ENCODE measurements at places on chromosomes 13 and 19. TPM values are rescaled to one million over a fixed set of nuclear protein-coding genes. Genes with fewer than 3 reads are reported as not detected.

Gene CACTIN
- total RNA-seq, result 17.7 TPM

Gene KLF1
- not detected for total RNA-seq

GRCh38 chr13:91909617-91910016, 511.2 kb downstream of the GPC5 start:
- no peak for DNase-seq

DNA sequence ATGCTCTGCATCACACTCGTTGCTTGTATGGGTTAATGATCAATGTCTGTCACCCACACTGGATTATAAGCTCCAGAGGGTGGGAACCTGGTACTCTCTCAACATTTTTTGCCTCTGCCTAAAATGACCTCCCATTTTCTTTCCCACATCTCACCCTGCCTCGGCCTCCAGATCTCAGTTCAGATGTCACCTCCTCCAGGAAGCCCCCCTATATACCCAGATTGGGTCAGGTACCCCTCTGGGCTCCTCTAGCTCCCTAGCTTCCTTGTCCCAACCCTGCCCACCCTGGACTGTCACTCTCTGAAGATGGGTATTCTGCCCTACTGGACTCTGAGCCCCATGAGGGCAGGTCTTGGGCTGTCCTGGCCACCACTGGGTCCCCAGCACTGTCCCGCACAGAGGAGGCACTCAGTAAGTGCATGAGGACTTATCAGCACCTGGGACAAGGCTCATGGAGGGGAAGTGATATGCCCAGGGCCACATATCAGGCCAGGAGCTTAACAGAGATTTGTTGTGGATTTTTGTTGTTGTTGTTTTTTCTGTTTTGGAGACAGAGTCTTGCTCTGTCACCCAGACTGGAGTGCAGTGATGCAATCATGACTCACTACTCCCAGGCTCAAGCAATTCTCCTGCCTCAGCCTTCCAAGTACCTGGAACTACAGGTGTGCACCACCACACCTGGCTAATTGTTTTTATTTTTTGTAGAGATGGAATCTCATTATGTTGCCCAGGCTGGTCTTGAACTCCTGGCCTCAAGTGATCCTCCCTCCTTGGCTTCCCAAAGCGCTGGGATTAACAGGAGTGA, 23.8 kb downstream of the PRKD2 start:
- DNase-seq, result no peak

DNA sequence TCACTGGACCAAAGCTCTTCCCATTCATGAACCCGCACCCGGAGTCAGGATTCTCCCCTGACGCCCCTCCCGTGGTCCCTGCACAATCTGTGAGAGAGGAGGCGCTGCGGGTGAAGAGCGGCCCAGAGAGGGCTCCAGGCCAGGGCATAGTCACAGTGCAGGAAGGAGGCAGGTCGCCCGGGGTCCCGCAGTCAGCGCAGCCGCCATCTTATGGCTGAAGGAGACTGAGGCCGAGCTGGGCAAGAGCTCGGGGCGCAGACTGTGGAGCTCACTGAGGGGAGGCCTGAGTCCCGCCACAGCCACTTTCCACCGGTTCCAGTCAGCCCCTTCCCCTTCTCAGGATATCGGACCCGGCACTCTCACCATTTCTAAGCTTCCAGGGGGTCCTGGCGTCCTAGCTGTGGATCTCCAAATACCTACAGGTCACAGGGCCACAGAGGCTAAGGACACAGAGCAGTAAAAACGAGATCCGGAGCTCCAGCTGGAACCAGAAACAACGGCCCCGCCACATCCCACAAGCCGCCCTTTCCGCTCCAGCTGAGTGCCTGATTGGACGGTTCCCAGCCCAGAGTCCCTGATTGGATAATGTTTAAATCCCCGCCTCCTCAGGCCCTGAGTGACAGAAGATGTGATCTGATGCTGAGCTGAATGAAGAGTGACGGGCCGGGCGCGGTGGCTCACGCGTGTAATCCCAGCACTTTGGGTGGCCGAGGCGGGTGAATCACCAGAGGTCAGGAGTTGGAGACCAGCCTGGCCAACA, at the start of gene ZNF99:
Gene ZNF99, minus strand, starts transcription at position 501 of the 760 bp plus-strand sequence. Its CDS starts 135 bp downstream, at position 366.
- DNase-seq, result no peak

- DNase-seq, result no peak
Measured at GRCh38 chr19:54106716-54107115, 4.1 kb downstream of the NDUFA3 start.

All from fibroblast of villous mesenchyme (primary cell).